NCI-H146 (cell line): ENCODE measurements at places on chromosomes 13 and 19.

- DNase-seq: peak; percentile 36
These were observed 20.3 kb upstream of the CACNA1A start for GRCh38 chr19:13526552-13526951.

- no peak for DNase-seq
These were observed 31.9 kb downstream of the HTR2A start for GRCh38 chr13:46864941-46865340.

DNA sequence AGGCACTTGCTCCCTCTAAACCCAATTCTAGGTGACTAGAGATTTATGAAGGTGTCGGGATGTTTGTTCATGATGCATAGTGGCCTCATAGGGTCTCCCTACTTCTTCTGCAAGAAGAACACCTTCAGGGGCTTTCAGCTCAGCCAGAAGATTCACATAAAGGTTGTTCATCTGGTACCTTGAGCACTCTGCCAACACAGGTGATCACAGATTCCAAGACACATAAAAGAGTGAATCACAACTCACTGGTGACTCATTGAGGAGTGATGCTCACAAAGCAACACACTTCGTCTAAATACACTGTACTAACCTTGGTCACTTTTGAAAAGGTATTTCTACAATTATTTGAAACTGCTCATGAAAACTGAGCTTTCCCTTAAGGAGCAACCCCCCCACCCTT lies 6.8 kb upstream of the ZNF324 start:
- no peak for DNase-seq

- DNase-seq: no peak
These were observed 3.9 kb downstream of the UPF3A start for GRCh38 chr13:114285166-114285808.

DNA sequence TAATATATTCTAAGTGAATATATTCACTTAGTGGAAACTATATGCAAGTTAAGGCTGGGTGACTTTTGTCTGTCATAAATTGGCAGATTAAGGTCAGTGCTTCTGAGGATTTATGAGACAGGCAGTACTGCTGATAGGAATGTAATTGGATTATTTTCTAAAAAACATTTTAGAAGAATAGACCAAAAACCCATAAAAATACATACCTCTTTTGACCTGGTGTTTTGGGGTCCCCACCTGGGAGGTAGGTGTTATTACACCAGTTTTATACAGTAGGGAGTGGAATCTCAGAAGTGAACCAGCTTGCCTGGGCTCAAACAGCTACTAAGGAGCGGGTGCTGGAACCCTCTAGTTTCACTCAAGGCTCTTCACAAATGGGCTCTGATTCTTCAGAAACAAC lies 25.3 kb downstream of the COG3 start:
- DNase-seq: no peak
